Amniotic epithelial cell (primary cell): ENCODE measurements at places on chromosomes 3 and 15.

DNA sequence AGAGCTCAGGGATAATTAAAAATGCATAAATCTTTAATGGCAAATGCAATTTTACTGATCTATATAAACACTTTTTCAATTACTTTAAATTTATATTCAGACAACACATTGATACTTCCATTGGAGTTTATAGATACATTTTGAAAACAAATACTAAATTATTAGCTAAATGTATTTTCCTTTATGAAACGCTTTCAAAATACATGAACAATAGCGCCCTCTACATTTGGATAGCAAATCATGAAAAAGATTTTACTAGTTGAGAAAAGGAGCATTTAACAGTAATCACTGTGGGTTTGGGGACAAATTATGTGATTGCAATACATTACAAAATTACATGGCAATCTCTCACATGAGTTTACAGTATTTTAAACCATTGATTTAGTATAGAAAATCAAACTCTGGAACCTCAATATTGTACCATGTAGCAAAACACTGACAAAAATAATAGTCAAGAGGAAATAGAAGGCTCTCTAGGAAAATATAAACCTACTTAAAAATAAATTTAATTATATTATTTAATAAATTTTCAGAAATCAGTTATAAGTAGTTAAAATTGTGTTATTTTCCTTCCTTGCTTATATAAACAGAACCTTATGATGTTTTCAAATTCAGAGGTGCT is 207.9 kb downstream of the ZIC1 start:
- peak; percentile 5 for DNase-seq

- DNase-seq: peak; percentile 76
Measured at GRCh38 chr3:128623762-128624176, 26.8 kb downstream of the RPN1 start.

GRCh38 chr15:31554261-31554660 is 227.6 kb downstream of the KLF13 start:
- DNase-seq: peak; percentile 27

GRCh38 chr3:153595186-153595815 is 433.3 kb downstream of the RAP2B start:
- DNase-seq: peak; percentile 42

DNA sequence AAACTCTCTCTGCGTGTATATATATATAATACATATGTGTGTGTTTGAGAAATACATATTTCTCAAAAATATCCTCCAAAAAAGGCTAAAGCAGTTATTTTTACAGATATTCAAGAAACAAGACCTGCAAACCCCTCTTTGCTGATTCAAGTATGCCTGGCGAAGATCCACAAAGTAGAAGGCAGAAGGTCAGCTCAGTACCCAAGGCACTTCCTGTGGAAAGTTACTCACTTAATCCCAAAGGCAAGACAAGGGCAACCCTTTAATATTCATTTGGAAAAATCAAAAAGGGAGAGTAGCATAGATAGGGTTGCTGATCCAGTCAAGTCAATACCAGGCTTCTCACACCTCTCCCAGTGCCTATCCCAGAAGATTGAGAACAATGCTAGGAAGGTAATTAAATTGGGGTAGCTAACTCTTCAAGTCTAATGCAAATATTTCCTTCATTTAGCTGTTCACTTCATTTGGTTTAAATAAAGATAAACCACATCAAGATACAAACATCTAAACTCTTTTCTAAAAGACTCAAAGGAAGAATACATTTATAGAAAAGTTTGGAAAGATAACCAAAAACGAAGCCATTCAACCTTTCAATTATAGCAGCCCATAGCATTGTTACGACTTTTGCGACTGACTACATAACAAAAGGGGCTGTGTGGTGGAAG is 7.2 kb downstream of the COX17 start:
- no peak for DNase-seq

DNA sequence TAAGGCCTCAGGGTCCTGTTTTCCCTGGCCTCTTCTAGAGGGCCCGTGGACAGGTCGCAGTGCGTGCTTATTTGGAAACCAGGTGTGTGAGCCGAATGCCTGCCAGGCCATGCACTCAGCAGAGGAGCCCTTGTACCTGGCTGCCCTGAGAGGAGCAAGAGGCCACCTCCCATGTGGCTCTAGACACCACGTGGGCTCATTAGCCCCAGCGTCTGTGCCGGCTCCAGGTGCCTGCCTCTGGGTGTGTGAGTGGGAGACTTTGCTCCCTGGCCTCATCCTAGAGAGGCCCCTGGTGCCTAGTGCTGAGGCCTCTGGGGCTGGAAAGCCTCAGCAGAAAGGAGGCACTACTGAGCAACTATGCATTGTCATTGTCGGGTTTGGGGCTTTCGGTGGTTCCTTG is 50.4 kb downstream of the KLF13 start:
- DNase-seq: no peak

DNA sequence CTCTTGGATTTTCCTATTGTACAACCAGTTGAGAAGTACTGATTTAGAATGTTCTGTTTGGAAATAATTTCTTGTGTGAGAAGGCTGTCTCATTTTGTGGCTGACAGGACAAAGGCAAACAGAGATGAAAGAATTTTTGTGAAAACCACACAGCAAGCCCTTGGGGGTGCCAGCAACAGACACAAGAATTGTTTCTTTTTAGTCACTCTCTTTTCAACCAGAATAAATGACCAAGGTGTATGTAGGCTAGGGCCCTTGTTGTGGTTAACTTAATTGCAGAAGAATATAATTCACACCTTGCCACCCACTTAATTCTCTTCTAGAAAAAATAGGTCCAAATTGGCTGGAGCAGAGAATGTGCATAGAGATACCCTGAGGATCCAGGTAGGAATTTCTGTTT is 329.4 kb upstream of the TBC1D5 start:
- DNase-seq: no peak
